ENCODE measurements at places on chromosomes 3 and 15.

GRCh38 chr3:38354588-38355330 is 8.2 kb downstream of the XYLB start:
- no peak for DNase-seq

- DNase-seq = no peak
Observed at GRCh38 chr3:151787626-151788025, 26.3 kb upstream of the AADAC start.

DNA sequence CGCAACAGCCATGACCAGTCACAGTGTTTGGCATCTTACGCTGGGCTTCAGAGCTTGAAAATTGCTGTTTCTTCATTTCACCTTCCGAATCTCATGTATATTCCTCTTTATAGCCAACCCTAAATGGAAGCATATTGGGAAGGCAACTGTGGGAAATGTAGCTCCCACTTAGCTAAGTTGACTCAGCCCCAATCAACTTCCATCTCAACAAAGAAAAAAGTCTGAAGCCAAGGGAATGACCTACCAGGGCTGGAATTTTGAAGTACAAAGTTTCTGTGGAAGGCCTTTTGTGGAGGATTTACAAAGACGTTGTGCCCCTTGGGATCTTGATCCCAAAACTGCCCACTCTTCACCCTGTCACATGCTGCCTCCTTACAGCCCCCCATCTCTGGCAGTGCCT is 85.2 kb upstream of the OXTR start:
- no peak for DNase-seq

DNA sequence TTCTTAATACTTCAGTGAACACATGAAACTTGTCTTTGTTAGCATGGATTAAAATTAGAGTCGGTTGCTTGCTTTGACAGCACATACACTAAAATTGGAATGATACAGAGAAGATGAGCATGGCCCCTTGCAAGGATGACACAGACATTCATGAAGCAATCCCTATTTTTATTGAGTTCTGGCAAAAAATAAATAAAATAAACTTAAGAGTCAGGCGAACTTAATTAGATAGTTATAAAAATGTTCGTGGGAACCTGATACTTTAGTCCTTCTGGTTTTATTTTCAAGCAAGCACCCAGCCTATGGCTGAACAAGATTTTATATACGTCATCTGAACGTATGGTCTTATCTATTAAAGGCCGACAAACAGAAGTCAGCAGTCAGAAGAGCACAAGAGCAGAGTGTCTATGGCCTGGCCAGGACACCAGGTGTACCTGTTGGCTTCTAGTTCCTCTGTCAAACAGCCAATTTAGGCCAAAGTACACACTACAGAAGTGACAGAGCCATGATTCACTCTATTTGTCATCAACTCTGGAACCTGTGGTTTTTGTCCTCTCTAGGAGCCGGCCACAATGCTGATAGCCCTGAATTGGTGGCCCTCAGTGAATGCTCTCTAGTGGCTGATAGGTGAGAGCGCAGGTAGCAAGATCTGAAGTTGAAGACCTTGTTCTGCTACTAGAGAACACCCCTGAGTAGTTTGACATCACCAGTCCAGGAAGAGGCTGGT is 64.3 kb downstream of the LEO1 start:
- peak; percentile 82 for DNase-seq

All from Caki2 (cell line).